ENCODE measurements at places on chromosomes 1 and 21. TPM values are rescaled to one million over a fixed set of nuclear protein-coding genes. Genes with fewer than 3 reads are reported as not detected.

DNA sequence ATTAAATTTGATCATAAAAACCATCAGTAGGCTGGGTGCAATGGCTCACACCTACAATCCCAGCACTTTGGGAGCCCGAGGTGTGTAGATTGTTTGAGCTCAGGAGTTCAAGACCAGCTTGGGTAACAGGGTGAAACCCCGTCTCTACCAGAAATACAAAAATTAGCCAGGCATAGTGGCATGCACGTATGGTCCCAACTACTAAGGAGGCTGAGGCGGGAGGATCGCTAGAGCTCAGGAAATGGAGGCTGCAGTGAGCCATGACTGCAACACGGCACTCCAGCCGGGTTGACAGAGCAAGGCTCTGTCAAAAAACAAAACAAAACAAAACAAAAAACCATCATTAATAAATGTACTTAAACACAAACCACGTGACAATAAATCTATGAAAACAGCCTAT lies 61.0 kb downstream of the ARID4B start:
- DNase-seq = no peak

GRCh38 chr1:246292571-246292970 lies 214.5 kb downstream of the SMYD3 start:
- no peak for DNase-seq

DNA sequence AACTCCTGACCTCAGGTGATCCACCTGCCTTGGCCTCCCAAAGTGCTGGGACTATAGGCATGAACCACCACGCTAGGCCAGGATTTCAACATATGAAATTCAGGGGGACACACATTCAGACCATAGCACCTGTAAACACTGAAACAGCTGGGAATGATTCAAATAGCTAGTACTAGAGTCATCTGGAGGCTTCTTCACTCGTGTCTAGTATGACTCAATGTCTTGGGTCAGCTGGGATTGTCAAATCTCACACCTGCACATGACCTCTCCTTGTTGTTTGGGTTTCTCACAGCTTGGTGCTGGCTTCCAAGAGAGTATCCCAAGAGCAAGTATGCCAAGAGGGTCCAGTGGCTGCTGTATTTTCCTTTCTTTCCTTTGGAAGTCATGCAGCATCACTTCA lies 75.1 kb downstream of the PGM1 start:
- no peak for DNase-seq

- no peak for DNase-seq
Observed at GRCh38 chr1:57157818-57158603, 192.2 kb upstream of the C8B start.

DNA sequence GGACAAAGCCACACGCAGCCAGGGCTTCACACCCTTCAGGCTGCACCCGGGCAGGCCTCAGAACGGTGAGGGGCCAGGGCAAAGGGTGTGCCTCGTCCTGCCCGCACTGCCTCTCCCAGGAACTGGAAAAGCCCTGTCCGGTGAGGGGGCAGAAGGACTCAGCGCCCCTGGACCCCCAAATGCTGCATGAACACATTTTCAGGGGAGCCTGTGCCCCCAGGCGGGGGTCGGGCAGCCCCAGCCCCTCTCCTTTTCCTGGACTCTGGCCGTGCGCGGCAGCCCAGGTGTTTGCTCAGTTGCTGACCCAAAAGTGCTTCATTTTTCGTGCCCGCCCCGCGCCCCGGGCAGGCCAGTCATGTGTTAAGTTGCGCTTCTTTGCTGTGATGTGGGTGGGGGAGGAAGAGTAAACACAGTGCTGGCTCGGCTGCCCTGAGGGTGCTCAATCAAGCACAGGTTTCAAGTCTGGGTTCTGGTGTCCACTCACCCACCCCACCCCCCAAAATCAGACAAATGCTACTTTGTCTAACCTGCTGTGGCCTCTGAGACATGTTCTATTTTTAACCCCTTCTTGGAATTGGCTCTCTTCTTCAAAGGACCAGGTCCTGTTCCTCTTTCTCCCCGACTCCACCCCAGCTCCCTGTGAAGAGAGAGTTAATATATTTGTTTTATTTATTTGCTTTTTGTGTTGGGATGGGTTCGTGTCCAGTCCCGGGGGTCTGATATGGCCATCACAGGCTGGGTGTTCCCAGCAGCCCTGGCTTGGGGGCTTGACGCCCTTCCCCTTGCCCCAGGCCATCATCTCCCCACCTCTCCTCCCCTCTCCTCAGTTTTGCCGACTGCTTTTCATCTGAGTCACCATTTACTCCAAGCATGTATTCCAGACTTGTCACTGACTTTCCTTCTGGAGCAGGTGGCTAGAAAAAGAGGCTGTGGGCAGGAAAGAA lies 8.1 kb downstream of the PSRC1 start:
- DNase-seq = no peak

Gene ELAPOR1
- polyA plus RNA-seq = 0.45 TPM

Gene BACE2
- 37.6 TPM for polyA plus RNA-seq

Gene MYBPH
- polyA plus RNA-seq = 411 TPM

Gene VANGL2
- 7.2 TPM for polyA plus RNA-seq

Gene CD5L
- not detected for polyA plus RNA-seq
